ENCODE measurements at places on chromosomes 4 and X.
A peak's percentile ranks its signal among the peaks of the same experiment; 100 is the strongest.

DNA sequence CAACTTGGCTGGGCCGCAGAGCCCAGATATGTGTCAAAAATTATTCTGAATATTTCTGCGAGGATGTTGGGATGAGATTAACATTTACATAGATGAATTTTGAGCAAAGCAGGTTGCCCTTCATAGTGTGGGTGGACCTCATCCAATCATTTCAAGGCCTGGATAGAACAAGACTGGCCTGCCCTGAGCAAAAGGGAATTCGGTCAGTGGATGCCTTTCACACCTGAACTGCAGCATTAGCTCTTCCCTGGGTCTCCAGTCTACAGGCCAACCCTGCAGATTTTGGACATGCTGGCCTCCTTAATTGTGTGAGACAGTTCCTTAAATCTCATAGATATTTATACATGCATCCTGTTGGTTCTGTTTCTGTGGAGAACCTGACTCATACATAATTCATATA, 32.4 kb upstream of the SLC10A4 start:
- DNase-seq, result no peak

DNA sequence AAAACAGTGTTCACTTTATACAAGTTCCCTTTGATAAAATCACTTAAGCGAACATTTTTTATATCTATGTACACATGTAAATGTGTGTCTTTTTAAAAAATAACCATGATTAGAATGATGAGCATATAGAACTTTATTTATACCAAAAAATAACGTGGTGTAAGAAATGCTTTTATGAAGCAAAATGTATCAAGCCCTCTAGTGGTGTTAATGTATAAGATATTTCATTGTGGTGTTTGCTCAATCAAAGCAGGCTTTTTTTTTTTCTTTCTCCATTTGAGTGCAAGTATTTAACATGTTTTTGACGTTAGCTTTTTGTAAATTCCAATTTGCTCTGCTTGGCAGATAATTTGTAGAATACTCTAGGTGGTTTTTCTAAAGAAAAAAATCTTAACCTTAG, 2092.4 kb upstream of the TENM3 start:
- no peak for DNase-seq

DNA sequence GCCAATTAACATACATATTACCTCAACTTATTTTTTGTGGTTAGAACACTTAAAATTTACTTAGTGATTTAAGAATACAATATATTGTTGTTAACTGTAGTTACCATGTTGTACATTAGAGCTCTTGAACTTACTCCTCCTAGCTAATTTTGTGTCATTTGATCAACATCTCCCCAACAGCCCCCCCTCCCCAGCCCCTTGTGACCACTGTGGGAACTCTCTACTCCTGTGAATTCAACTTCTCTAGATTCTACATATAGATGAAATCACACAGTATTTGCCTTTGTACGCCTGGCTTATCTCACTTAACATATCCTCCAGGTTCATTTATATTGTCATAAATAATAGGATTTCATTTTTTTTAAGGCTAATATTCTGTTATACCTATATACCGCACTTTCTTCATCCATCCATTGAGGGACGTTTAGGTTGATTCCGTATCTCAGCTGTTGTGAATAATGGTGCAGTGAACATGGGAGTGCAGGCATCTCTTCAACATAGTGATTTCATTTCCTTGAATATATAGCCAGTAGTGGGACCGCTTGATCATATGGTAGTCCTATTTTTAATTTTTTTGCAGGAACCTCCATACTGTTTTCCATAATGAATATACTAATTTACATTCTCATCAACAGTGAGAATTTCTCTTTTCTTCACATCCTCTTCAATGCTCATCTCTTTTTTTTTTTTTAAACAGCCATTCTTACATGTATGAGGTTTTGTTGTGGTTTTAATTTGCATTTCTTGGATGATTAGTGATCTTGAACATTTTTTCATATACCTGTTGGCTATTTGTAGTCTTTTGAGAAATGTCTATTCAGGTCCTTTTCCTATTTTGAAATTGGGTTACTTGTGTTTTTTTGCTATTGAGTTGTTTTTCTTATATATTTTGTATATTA, 66.8 kb downstream of the RAPGEF2 start:
- DNase-seq, result no peak

DNA sequence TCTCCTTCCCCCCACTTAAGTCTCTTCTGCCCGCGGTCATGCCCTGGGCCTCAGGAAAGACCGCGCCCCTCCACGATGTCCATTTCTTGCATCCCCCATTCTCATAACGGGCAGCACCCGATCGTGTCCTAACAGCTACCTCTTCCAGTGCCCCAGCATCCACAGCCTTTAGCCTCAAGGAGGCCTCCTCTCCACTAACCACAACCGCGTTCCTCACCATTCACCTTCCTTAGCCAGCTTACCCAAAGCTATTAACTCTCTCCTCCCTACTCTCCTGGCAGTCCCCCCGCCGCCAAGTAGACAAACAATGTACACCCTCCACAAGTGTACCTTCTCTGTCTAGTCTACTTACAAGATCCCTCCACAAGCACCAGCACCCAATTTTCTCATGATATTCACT, 58.6 kb upstream of the PAGE5 start:
- peak; percentile 35 for DNase-seq

DNA sequence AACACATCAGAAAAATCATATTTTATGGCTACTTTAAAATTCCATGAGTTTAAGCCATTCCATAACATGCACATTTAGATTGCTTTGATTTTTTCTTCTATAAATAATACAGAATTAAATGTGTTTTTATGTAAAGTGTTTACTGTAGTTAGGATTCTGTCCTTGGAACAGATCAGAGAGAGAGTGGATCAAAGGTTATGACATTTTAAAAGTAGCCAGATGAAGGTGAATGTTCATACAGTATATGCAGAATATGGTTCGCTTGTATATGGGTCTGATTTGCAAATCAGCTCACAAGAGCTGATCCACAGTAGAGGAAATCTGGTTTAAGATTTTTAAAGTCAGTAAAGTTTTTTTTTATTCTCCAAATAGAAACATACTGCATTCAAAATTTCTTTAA, 7.2 kb upstream of the PALLD start:
- no peak for DNase-seq

All from foreskin keratinocyte (primary cell).